ENCODE measurements at places on chromosomes 16 and 17. TPM values are rescaled to one million over a fixed set of nuclear protein-coding genes. Genes with fewer than 3 reads are reported as not detected.

SCNN1B gene
- total RNA-seq = not detected

DNA sequence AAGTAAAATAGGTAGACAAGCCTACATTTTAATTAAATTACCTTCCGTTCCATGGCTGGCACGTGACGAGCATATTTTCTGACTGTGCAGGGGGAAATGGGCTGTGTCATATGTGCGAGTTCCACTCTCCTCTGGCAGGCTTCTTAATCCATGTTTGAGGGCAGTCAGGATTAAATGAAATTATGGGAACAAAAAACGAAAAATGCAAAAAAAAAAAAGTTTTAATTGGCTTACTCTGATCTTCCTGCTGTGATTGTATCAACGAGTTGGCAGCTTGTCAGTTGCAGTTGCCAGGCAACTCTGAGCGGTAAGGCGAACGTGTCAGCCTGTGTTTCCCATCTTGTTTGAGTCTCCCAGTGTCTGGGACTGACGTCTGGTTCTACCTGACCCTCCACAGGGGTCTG lies 302.9 kb upstream of the XYLT1 start:
- no peaks in the 10 kb centered on the region for H3K4me1 ChIP-seq
- no peak overlapping the region for H3K27ac ChIP-seq
- no peak overlapping the region for H3K4me3 ChIP-seq
- DNase-seq = no peak
- H3K36me3 ChIP-seq = no peaks in the 10 kb centered on the region
- peaks cover 15% of the 10 kb centered on the region for H3K27me3 ChIP-seq

DNA sequence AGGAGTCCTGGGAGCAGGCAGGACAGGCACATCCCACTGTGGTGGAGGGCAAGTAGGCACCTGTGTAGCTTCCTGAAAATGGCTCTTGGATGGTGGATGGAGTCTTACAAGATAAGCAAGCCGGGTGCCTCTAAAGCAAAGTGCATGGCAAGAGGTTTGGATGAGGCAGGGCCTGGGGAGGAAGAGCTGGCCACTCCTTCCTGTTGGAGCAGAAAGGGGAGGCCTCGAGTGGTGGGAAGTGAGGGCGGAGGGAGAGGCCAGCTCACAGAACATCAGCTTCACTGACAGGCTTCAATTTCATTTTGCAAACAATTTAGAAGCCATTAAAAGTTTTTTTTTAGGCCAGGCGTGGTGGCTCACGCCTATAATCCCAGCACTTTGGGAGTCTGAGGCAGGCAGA lies 31.0 kb downstream of the CD300A start:
- no peak for DNase-seq
- H3K36me3 ChIP-seq = no peaks in the 10 kb centered on the region
- H3K4me1 ChIP-seq = peaks cover 2% of the 10 kb centered on the region
- no peaks in the 10 kb centered on the region for H3K27me3 ChIP-seq

DNA sequence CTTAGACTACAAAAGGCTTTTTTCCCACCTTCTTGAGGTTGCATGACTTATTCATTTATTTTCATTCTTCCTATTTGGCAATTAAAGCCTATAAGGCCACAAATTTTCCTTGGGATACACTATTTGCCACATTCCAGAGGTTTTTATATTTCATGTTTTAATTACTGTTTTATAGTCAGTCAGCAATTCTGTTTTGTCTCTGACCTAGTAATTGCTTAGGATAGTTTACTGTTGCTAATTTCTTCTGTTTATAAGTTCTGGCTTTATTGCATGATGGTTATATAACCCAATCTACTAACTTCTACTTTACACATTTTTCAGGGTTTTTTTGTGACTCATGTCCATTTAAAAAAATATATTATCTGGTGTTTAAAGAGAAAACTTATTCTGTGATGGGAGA lies 2.5 kb downstream of the ZNF23 start:
- H3K36me3 ChIP-seq = peaks cover 15% of the 10 kb centered on the region
- H3K4me1 ChIP-seq = peaks cover 15% of the 10 kb centered on the region
- no peak overlapping the region for H3K27ac ChIP-seq
- no peak overlapping the region for H3K4me3 ChIP-seq

GRCh38 chr17:43135454-43135819 lies 10.3 kb upstream of the BRCA1 start:
- peaks cover 14% of the 10 kb centered on the region for H3K36me3 ChIP-seq
- peaks cover 8% of the 10 kb centered on the region for H3K4me1 ChIP-seq
- H3K27ac ChIP-seq = no peak overlapping the region
- no peaks in the 10 kb centered on the region for H3K27me3 ChIP-seq
- DNase-seq = no peak

CD7 gene
- total RNA-seq = 66.9 TPM

CCNF gene
- total RNA-seq = 2.1 TPM

GRCh38 chr17:64296246-64296645 lies 33.2 kb upstream of the TEX2 start:
- H3K4me3 ChIP-seq = no peak overlapping the region
- peaks cover 1% of the 10 kb centered on the region for H3K27me3 ChIP-seq
- H3K4me1 ChIP-seq = no peaks in the 10 kb centered on the region

- peak; percentile 81 for DNase-seq
- peaks cover 2% of the 10 kb centered on the region for H3K36me3 ChIP-seq
- no peak overlapping the region for H3K4me3 ChIP-seq
- peaks cover 66% of the 10 kb centered on the region for H3K4me1 ChIP-seq
- no peaks in the 10 kb centered on the region for H3K27me3 ChIP-seq
Measured at GRCh38 chr17:17859909-17860765, 23.4 kb upstream of the SREBF1 start.

- DNase-seq = peak; percentile 97
- peaks cover 68% of the 10 kb centered on the region for H3K4me1 ChIP-seq
- peak overlapping the region; percentile 96 for H3K4me3 ChIP-seq
- peak overlapping the region; percentile 99 for H3K27ac ChIP-seq
- no peaks in the 10 kb centered on the region for H3K36me3 ChIP-seq
Measured at GRCh38 chr16:22190081-22190775, 15.8 kb upstream of the EEF2K start.

- peak overlapping the region; percentile 82 for H3K27ac ChIP-seq
- H3K36me3 ChIP-seq = peaks cover 10% of the 10 kb centered on the region
- H3K4me3 ChIP-seq = peak overlapping the region; percentile 72
- H3K27me3 ChIP-seq = no peaks in the 10 kb centered on the region
- peaks cover 47% of the 10 kb centered on the region for H3K4me1 ChIP-seq
Measured at GRCh38 chr16:87464691-87465300, 28.0 kb downstream of the ZCCHC14 start.

CES4A gene
- 10.0 TPM for total RNA-seq

SLC12A4 gene
- 36.4 TPM for total RNA-seq

CA5A gene
- not detected for total RNA-seq

DNA sequence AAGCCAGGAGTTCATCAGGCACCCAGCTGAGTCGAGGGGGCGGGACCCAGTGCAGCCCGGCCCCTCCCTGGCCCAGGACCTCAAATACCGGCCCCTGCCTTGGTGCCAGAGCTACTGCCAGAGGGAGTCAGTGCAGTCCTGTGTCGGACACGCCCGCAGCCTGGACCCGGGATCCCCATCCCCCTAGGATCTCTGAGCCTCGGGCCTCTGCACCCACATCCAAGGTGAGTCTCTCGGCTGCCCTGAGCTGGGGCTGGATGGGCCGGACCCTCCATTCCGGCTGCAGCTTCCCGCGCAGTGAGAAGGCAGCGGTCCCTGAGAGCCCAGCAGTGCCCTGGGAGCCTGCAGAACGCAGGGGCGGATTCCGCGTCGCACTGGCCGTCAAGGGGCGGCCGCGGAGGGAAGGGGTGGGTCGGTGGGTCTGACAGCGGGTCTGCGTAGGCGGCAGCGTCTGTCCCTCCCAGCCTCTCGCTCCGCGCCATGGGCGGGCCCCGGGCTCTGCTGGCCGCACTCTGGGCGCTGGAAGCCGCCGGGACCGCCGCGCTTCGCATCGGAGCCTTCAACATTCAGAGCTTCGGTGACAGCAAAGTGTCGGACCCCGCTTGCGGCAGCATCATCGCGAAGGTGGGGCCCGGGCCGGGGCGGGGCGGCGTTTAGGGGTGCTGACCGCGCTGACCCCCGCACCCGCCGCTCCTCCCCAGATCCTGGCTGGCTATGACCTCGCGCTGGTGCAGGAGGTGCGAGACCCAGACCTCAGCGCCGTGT lies at the start of gene DNASE1L2:
Gene DNASE1L2 (plus strand): TSS at position 108 of the 765 bp plus-strand sequence. CDS start 373 bp downstream, at position 481.
- H3K27ac ChIP-seq = no peak within 1 kb of the TSS
- peaks cover 8% of the 10 kb centered on the region for H3K27me3 ChIP-seq
- H3K4me3 ChIP-seq = no peak within 1 kb of the TSS
- no peak for DNase-seq
- no peaks in the 10 kb centered on the region for H3K4me1 ChIP-seq

- no peak for DNase-seq
- H3K4me1 ChIP-seq = peaks cover 13% of the 10 kb centered on the region
- peaks cover 84% of the 10 kb centered on the region for H3K36me3 ChIP-seq
Measured at GRCh38 chr17:77212081-77212832, 71.5 kb downstream of the SEC14L1 start.

GRCh38 chr16:88499836-88500251 lies 46.8 kb downstream of the ZFPM1 start:
- no peaks in the 10 kb centered on the region for H3K36me3 ChIP-seq
- H3K27ac ChIP-seq = no peak overlapping the region
- no peaks in the 10 kb centered on the region for H3K27me3 ChIP-seq

DNA sequence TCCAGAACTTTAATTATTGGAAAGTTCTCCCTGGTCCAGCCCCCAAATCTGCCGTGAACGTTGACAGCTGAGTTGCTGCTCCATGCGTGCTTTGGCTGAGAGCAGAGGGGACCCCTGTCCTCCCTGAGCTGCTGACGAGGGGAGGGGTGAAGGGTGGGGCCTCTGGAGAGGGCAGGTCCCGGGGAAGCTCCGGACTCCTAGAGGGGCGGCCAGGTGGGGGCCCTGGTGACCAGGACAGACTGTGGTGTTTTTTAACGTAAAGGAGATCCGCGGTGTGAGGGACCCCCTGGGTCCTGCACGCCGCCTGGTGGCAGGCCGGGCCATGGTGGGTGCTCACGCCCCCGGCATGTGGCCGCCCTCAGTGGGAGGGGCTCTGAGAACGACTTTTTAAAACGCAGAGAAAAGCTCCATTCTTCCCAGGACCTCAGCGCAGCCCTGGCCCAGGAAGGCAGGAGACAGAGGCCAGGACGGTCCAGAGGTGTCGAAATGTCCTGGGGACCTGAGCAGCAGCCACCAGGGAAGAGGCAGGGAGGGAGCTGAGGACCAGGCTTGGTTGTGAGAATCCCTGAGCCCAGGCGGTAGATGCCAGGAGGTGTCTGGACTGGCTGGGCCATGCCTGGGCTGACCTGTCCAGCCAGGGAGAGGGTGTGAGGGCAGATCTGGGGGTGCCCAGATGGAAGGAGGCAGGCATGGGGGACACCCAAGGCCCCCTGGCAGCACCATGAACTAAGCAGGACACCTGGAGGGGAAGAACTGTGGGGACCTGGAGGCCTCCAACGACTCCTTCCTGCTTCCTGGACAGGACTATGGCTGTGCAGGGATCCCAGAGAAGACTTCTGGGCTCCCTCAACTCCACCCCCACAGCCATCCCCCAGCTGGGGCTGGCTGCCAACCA lies at the start of gene MC1R:
Gene MC1R (plus strand): TSS at position 410 of the 895 bp plus-strand sequence. CDS start 397 bp downstream, at position 807.
- H3K27ac ChIP-seq = peak within 1 kb of the TSS; percentile 45
- no peak for DNase-seq
- peaks cover 61% of the 10 kb centered on the region for H3K4me1 ChIP-seq
- H3K4me3 ChIP-seq = peak within 1 kb of the TSS; percentile 88
- H3K36me3 ChIP-seq = no peaks in the 10 kb centered on the region

DNA sequence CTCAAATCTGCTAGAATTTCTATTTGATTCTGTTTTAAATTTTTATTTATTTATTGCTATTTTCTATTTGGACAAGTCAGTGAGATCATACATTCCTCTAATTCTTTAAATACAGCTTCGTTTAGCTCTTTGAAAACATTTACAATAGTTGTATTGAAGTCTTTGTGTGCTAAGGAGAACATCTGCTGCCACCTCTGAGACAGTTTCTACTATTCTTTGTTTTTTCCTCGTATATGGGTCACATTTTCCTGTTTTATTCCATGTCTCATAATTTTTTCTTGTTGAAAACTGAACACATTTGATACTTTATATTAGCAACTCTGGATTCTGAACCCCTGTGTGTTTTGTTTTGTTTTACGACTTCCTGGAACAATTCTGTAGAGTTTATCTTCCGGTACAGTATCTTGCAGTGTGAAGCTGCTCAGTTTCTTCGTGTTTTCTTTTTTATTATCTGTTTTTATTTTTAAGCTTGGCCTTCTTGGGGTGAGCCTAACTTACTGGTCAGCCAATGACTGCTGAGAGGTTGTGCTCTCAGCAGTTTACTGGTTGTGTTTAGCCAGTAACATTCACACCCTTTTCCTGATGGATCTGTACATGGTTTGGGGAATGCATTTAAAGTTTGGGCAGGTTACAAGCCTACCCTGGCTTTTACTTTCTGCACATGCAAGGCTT lies 99.0 kb downstream of the CA4 start:
- peaks cover 34% of the 10 kb centered on the region for H3K36me3 ChIP-seq
- H3K27ac ChIP-seq = no peak overlapping the region
- no peak overlapping the region for H3K4me3 ChIP-seq
- H3K27me3 ChIP-seq = no peaks in the 10 kb centered on the region
- H3K4me1 ChIP-seq = no peaks in the 10 kb centered on the region

DNA sequence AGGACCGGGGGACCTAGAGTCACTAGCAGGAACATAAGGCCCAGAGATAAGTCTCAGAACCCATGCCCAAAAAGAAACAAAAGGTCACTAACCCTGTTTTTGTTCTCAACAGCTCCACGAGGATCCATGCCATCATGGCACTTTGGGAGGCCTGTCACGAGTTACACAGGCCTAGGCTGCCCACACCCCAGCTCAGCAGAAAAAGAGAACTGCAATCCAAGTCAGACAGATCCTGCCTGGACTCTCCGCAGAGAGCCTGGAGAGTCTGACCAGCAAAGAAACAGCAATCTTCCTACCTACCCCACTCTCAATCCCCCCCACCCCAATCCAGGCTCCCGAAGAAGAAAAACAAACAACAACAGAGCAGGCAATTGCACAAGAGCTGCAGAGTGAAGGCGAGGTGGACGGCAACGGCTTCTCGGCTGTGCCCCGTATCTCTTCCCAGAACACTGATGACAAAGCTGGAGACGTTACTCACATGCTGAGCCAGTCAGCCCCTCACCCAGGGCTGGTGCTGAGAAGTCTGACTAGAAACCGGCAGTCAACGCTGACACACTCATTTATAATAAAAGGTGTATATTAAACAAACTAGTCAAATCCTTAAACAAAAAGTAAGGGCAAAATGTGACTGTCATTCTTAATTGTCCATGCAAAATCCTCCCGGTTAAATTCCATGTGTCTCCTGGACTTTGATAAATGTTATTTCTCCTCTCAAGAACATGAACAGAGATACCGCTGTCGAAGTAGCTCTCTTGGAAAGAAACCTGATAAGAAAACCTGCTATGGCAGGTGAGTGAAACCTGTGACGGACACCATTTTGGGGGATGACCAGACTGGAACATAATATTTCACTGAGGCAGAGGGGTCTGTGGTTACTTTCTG lies 89.3 kb downstream of the SMG6 start:
- H3K36me3 ChIP-seq = peaks cover 6% of the 10 kb centered on the region
- H3K27ac ChIP-seq = peak overlapping the region; percentile 94
- peak overlapping the region; percentile 78 for H3K4me3 ChIP-seq

CBFA2T3 gene
- 1.5 TPM for total RNA-seq

YBX2 gene
- 0.66 TPM for total RNA-seq
